ENCODE measurements at places on chromosomes 13 and 19. TPM values are rescaled to one million over a fixed set of nuclear protein-coding genes. Genes with fewer than 3 reads are reported as not detected.
A peak's percentile ranks its signal among the peaks of the same experiment; 100 is the strongest.

DNA sequence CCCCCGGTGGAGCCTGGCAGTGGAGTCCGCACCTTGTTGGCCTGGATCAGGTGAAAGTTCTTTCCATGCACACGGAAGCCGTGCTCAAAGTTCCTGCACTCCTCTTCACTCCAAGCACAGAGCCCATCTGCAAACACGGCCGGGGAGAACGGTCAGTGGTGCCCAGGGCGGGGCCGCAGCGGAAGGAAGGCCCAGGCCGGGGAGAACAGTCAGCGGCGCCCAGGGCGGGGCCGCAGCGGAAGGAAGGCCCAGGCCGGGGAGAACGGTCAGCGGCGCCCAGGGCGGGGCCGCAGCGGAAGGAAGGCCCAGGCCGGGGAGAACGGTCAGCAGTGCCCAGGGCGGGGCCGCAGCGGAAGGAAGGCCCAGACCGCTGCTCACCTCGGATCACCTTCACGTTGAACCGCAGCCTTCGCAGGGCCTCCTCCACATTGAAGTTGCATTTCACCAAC, 20.6 kb upstream of the PLPP2 start:
- no peak for DNase-seq
- H3K4me1 ChIP-seq = no peaks in the 10 kb centered on the region
- H3K36me3 ChIP-seq = peaks cover 3% of the 10 kb centered on the region
- H3K27me3 ChIP-seq = no peaks in the 10 kb centered on the region
- no peak overlapping the region for H3K27ac ChIP-seq

DNA sequence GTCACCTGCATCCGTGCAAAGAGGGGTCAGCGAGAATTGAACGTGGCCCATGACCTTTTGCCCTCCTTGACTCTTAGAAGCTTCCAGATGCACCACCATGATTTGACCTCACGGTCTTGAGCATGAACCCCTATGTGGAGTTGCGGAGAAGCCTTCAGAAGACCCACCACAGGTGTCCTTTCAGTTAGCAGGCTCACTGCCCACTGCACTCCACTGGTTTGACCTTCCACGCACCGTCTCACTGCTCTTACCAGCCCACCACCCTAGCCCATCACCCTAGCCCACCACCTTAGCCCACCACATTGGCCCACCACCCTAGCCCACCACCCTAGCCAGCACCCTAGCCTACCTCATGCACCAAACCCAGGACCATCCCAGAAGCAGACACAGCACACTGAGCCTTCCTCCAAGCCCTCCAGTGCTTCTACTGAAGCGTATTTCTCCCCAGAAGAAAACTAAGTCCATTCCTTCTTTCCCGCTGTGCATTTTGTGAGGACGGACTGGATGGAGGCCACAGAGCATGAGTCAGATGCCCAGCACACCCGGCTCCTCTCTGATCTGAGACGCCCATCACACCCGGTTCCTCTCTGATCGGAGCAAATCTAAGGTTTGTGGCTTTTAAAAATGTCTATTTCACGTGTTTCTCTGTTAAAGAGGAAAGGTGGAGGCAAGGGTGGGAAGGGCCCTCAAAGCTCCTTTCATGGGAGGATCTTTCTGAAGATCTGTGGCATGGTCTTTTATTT, 45.8 kb downstream of the SOX1 start:
- no peak for DNase-seq
- H3K4me3 ChIP-seq = no peak overlapping the region
- H3K27me3 ChIP-seq = peaks cover 46% of the 10 kb centered on the region
- no peaks in the 10 kb centered on the region for H3K36me3 ChIP-seq

The KLK14 gene
- not detected for total RNA-seq

The ATP4A gene
- not detected for total RNA-seq

DNA sequence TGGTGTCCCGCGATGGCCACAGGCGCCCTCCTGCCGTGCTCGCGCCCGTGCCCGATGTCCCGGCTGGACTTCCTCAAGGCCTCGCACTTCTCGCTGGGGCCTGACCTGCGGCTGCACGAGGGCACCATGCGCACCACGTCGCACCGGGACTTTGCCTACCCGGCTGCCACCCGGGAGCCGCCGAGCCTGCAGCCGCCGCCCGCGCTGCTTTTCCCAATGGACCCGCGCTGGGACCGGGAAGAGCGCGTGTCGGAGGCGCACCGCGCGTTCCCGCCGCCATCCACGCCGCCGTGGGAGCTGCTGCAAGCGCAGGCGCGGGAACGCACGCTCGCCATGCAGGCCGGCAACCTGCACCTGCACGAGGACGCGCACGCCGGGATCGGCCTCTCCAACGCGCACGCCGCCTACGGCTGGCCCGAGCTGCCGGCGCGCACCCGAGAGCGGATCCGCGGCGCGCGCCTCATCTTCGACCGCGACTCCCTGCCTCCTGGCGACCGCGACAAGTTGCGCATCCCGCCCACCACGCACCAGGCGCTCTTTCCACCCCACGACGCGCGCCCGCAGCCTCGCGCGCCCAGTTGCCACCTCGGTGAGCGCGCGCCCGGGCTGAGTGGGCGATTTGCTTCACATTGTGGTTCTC, 12.1 kb upstream of the PEX11G start:
- no peak overlapping the region for H3K27ac ChIP-seq
- no peak for DNase-seq
- H3K4me3 ChIP-seq = peak overlapping the region; percentile 35
- H3K27me3 ChIP-seq = no peaks in the 10 kb centered on the region

The PSG1 gene
- not detected for total RNA-seq

DNA sequence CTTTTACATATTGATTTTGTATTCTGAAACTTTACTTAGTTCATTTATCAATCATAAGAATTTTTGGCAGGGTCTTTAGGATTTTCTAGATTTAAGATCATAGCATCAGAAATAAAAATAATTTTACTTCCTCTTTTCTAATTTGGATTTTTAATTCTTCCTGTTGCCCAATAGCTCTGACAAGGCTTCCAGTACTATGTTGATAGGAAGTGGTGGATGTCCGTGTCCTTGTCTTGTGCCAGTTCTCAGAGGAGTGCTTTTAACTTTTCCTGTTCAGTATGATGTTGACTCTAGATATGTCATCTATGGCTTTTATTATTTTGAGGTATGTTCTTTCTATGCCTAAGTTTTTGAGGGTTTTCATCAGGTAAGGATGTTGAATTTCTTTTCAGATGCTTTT, 7.7 kb upstream of the KIR2DL4 start:
- no peak overlapping the region for H3K4me3 ChIP-seq
- H3K27ac ChIP-seq = no peak overlapping the region
- no peaks in the 10 kb centered on the region for H3K36me3 ChIP-seq

GRCh38 chr13:45861322-45861721, 9.8 kb upstream of the SIAH3 start:
- no peaks in the 10 kb centered on the region for H3K4me1 ChIP-seq
- no peak for DNase-seq
- no peak overlapping the region for H3K27ac ChIP-seq
- H3K4me3 ChIP-seq = no peak overlapping the region

- no peak overlapping the region for H3K27ac ChIP-seq
- DNase-seq = no peak
- no peaks in the 10 kb centered on the region for H3K27me3 ChIP-seq
- H3K36me3 ChIP-seq = no peaks in the 10 kb centered on the region
- no peak overlapping the region for H3K4me3 ChIP-seq
Measured at GRCh38 chr13:105139048-105139379, 1396.4 kb downstream of the EFNB2 start.

DNA sequence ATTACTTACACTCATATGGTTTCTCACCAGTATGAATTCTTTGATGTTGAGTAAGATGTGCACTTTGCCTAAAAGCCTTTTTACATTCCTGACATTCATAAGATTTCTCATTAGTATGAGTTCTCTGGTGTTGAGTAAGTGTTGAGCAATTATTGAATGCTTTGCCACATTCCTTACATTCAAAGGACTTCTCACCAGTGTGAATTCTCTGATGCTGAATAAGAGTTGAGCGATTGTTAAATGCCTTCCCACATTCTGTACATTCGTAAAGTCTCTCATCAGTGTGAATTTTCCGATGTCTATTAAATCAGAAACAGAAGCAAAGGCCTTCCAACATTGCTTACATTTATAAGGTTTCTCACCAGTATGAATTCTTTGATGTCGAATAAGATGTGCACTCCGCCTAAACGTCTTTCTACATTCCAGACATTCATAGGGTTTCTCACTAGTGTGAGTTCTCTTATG, 14.2 kb upstream of the ZFP30 start:
- H3K4me3 ChIP-seq = no peak overlapping the region
- DNase-seq = no peak
- peaks cover 24% of the 10 kb centered on the region for H3K36me3 ChIP-seq
- no peaks in the 10 kb centered on the region for H3K4me1 ChIP-seq
- no peaks in the 10 kb centered on the region for H3K27me3 ChIP-seq

GRCh38 chr19:10823690-10824089, 12.3 kb downstream of the TMED1 start:
- H3K36me3 ChIP-seq = peaks cover 35% of the 10 kb centered on the region
- no peaks in the 10 kb centered on the region for H3K27me3 ChIP-seq
- no peaks in the 10 kb centered on the region for H3K4me1 ChIP-seq
- no peak overlapping the region for H3K4me3 ChIP-seq
- H3K27ac ChIP-seq = no peak overlapping the region

DNA sequence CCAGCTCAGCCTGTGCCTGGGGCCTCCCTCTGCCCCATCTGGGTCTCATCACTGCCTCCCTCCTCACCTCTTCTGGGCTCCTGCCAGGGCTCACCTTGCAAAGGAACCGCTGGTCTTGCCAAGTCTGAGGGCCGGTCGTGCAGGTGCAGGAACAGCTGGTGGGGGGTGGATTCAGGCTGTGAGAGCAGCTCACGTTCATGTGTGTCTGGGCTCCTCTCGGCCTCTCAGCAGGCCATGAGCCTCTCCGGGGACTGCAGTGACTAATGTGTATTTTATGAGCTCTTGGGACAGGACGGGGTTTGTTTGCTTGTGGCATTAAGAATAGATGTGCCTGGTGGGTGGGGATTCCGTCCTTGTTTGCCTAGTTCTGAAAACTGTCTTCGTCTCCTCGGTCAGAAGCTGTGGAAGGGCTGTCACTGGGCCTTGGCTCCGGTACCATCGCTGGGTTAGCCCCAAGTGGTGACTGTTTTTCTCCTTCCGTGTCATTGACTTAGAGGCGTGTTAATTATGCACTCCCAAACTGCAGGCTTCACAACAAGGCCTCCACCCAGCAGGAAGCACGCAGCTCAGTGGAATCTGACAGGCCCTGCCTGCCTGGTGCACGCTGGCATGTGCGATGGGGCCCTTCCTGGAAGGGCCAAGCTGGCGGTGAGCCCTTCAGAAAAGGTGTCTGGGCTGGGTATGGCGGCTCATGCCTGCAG, 77.6 kb downstream of the KDM4B start:
- H3K27ac ChIP-seq = peak overlapping the region; percentile 28
- H3K4me1 ChIP-seq = no peaks in the 10 kb centered on the region
- H3K4me3 ChIP-seq = no peak overlapping the region
